ENCODE measurements at places on chromosomes 16 and 17.
A peak's percentile ranks its signal among the peaks of the same experiment; 100 is the strongest.

GRCh38 chr16:73996624-73997339 is 299.8 kb upstream of the PSMD7 start:
- DNase-seq, result no peak

- no peak for DNase-seq
These were observed 18.2 kb upstream of the MEIOB start for GRCh38 chr16:1890024-1890707.

- no peak for DNase-seq
These were observed 16.3 kb downstream of the C16orf46 start for GRCh38 chr16:81060576-81061306.

GRCh38 chr16:67530013-67530939 is 1.6 kb downstream of the RIPOR1 start:
- no peak for DNase-seq

DNA sequence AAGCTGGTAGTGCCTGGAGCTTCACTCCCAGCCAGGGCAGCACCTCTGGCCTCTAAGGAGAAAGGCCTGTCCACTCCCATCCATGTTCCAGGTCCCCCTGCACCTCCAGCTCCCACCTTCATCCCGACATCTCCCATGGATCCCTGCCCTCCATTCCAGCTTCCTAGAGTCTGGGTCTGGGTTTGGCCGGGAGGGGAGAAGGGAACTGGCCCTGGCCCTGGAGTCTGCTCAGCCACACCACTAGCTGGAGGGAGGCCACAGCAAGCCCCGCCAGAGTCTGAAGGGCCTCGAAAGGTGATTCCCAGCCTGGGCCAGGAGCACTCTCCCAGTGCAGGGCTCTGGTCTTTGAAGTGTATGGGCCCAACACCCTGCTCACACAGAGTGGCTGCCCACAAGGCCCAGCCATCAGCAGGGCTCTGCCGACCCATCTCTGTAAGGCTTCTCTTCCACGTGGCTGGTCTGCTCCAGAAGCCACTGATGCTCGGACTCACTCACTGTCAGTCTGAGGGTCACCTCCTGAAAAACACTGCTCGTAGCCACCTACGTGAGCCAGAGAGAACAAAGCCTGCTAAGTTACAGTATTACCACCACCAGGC is 4.7 kb downstream of the NAT9 start:
- DNase-seq, result no peak

GRCh38 chr17:70049801-70050591 is 25.0 kb upstream of the KCNJ16 start:
- no peak for DNase-seq

DNA sequence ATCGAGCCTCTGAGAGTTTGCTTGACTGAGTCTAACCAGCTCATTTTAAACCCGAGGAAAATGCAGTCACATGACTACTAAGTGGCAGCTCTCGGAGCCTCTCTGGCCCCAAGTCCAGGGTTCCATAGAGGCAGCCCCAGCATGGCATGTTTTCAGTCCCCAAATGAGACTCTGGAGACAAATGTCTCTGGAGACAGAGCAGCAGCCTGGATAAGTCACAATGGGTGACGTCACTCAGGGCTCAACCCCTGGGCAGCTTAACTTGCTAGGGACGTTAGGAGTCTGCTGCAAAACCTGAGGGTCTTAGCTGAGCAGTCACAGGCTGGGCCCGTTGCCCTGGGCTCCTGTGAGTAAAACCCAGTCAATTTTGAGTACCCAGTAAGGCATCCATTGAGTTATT is 6.9 kb upstream of the STH start:
- no peak for DNase-seq

- DNase-seq, result no peak
These were observed 5.7 kb downstream of the DLG4 start for GRCh38 chr17:7213895-7214299.

DNA sequence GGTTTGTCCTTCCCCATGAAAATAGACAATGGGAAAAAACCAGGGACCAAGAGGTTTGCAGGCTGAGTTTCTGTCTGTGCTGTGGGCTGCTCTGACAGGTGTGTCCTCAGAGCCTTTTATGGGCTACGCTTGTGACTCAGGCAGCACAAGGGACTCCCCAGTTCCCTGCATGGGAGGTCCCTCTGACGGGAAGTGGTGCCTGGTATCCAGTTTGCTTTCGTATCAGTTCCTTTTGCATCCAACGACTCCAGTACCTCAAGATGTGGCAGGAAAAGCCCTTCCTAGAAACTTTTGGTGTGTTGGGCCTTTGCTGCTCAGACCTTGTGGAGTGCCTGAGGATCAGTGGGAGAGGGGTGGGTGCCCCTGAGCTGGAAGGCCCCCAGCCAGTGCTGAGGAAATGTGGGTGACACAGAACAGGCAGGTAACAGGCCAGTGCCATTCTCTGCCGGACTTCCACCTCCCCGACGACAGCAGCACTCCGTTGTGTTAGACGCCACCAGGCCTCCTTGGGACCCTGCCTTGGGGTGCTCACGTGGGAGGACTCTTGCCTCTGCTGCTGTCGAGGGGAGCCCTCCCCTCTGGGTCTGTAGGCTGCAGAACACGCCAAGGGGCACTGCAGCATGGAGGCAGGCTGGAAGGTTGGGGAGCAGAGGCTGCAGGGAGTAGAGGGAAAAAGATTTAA is 38.4 kb upstream of the IRF8 start:
- DNase-seq, result no peak

DNA sequence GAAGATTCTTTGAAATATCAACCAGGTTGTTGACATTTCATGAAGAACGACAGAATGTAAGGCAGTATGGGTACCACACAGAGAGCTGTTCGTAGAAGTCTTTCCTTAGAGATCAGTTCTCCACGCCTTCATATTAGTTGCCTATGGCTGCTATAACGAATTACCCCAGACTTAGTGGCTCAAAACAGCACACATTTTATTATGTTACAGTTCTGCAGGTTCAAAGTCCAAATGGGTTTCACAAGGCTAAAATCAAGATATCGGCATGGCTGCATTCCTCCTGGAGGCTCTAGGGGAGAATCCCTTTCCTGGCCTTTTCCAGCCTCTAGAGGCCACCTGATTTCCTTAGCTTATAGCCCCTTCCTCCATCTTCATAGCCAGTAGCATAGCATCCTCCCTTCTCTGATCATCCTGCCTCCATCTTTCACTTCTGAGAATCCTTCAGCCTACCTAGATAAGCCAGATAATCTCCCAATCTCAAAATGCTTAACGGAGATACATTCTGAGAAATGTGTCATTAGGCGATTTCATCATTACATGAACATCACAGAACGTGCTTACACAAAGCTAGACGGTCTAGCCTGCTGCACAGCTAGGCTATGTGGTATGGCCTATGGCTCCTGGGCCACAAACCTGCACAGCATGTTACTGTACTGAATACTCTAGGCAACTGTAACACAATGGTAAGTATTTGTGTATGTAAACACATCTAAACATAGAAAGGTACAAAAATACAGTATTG is 26.0 kb downstream of the ERCC4 start:
- no peak for DNase-seq

GRCh38 chr17:82060614-82061013 is 5.0 kb downstream of the DUS1L start:
- DNase-seq, result no peak

DNA sequence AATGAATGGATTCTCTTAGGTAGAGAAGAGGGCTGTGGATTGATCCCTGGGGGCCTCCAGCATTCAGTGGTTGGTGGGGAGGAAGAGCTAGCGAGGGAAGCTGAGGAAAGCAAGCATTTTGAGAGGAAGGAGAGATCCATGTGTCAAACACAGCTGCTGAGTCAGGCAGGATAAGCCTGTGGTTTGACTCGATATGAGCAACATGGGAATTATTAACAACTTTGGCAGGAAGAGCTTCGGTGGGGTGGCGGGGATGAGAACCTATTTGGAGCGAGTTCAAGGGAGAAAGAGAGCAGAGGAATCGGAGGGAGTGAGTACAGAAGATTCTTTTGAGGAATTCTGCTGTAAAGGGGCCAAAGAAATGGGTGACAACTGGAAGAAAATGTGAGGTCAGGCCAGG is 59.5 kb upstream of the CDC42EP4 start:
- no peak for DNase-seq

GRCh38 chr16:66309-67182 is 5.9 kb downstream of the RHBDF1 start:
- no peak for DNase-seq

GRCh38 chr16:58024486-58025350 is 836 bp upstream of the MMP15 start:
- DNase-seq, result peak; percentile 35

- DNase-seq, result no peak
These were observed 49.9 kb upstream of the COX10 start for GRCh38 chr17:14019186-14019956.

DNA sequence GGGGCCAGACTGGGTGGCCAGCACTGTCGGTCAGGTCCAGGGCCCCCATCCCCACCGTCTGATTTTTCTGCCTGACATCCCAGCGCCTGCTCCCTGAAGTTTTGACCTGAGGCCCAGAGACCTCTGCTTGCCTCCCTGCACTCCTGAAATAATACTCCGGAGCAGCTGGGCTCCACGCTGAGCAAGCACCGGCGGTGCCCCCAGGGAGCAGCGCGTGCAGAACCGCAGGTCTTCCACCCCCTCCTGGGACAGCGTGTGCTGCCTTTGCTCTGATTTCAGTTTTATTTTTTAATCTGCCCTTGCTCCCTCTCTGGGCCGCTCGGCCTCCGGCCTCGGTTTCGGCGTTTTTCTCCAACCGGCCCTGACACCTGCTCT is 132.4 kb upstream of the GSE1 start:
- no peak for DNase-seq

DNA sequence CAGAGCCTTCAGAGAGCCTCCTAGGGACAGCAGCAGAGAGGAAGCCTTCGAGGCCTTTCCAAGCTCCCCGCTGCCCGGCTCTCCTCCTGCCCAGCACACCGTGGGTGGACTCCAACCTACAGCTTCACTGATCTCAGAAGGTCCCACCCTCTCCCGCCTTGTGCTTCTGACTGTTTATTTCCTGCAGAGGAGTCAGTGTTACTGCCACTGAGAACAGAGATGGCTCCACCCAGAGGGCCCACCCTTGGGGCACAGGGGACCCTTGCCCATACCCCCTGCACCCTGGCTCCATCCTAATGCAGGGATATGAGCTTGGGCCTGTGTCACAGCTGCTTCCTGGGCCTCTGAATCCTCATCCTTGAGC is 52.8 kb upstream of the TOB1 start:
- peak; percentile 48 for DNase-seq

DNA sequence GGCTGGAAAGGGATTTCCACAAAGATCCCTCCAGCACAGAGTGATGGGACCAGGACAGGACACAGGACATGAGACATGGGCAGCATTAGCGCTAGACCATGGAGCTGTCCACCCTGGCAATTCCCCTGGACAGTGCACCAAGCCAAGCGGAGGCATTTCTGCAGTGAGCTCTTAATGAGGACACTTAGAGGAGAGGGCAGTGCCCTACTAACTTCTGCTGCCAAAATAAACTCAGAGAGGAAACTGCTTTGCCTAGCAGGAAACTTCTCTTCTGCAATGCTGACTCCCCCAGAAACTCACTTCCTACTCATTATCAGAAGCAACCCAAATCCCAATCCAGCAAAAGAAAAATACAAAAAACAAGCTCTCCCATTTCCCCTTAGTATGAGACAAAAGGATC is 119.2 kb downstream of the HS3ST2 start:
- DNase-seq, result no peak

DNA sequence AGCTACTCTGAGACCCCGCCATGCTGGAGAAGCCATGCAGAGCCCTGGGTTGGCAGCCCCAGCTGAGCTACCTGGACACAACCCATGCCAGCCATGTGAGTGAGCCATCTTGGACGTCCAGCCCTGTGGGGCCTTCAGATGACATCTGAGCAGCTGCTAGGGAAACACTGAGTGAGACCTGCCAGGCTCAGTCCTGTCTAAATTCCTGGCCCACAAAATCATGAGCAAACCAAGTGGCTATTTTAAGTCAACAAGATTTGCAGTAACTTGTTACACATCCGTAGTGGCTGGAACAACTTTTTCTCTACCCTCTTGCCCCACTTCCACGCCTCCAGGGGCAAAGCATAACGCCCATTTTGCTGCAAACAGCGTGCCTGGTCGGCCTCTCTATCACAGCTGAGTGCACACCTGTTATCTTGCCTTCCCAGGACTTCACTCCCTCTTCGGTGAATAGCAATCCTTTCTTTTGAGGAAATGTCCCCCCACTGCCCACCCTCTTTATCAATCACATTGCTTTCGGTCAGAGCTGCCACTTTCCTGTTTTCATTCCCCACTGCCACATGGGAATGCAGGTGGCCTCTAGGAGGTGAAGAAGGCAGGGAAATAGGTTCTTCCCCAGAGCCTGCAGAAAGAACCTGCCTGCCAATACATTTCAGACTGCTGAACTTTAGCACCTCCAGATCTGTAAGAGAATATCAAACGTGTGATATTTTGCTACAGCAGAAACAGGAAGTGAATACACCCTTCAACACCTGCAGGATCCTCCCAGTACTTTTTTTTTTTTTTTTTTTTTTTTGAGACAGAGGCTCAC is 7.4 kb upstream of the SCIMP start:
- DNase-seq, result peak; percentile 25

DNA sequence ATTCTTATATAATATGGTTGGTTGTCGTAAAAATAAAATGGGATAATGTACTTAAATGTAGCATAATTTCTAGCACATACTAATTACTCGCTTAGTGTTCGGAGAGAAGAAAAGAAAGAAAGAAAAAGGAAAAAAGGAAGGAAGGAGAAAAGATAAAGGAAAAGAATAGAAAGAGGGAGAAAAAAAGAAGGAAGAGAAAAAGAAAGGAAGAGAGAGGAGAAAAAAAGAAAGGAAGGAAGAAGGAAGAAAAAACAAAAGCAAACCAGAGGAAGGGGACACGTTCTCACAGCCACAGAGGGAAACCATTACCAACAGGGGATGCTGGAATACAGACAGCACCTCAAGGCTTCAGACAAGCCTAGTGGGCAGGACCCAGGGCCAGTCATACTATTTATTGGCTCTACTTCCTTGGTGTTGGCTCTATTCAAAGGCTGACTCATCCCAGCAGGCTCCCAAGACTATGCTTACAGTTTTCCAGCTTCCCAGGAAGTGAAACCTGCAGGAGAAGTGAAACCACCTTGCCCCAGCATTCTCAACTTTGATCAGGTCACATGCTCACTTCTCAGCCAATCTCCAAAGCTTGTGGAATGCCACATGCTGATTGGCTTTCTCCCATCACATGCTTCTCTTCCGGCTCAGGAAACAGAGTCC is 273.5 kb upstream of the IRX5 start:
- no peak for DNase-seq

DNA sequence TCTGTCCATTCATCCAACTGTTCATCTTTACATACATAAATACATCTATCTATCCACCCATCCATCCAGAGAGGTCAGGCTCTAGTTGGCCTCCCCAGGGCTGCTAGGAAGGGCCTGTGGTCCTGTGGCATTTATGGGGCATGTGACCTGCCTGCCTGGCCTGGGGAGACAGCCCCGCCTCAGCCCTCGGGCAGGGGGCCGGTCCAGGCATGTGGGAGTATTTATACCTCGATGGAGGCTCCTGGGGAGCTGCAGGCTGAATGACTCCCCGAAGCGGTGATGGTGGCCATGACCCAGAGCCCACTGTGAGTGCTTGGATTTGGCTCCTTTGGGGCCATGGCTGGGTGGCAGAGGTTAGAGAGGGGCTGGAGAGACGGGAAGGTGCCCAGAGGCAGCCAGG is 7.3 kb downstream of the FOXN1 start:
- DNase-seq, result no peak

- DNase-seq, result no peak
These were observed 2.2 kb upstream of the ZNF23 start for GRCh38 chr16:71464231-71464630.
